ENCODE measurements at places on chromosomes 1 and 21. TPM values are rescaled to one million over a fixed set of nuclear protein-coding genes. Genes with fewer than 3 reads are reported as not detected.

GRCh38 chr1:240506176-240506575 is 105.8 kb downstream of the GREM2 start:
- DNase-seq: no peak

GRCh38 chr1:44786138-44786840 is 1.7 kb downstream of the BEST4 start:
- DNase-seq: no peak

DNA sequence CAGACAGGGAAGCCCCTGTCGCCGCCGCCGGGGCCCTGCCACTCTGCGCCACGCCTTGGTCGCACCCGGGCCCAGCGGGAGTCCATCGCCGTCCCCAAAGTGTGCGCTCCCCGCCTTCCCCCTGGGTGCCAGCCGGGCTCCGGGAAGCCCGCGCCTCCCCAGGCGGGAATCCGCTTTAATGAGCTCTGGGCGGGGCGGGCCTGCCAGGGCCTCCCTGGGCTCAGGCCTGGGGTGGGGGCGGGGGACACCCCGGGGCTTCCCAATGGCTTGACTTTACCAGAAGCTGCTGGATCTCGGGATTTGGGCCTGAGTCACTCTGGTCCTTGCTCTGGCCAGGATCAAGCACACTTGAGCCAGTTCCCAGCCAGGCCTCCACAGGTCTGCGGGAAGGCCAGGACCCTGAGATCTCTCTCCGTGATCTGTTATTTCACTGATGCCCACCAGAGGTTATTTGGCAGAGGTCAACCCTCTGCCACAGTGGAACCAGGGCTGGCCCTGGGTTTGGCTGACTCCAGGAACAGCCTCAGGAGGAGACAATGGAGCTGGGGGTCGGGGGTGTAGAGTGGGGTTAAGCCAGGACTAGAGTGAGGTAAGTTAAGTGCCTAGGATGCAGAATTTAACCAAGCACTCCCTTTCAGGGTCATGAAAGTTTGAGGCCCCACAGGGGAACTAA is 178.4 kb upstream of the EDN2 start:
- DNase-seq: no peak

- no peak for DNase-seq
These were observed 14.9 kb downstream of the UTP11 start for GRCh38 chr1:38027201-38028104.

Gene TNFAIP8L2
- 1.3 TPM for polyA plus RNA-seq

Gene SEMA6C
- 27.5 TPM for polyA plus RNA-seq

Gene C1orf210
- 28.4 TPM for polyA plus RNA-seq

Gene ACTN2
- 2.2 TPM for polyA plus RNA-seq

All from renal pelvis (tissue), 12 donors.